ENCODE measurements at places on chromosomes 5 and 9. TPM values are rescaled to one million over a fixed set of nuclear protein-coding genes. Genes with fewer than 3 reads are reported as not detected.

KCNN2 gene
- total RNA-seq: not detected

PPP2R2B gene
- total RNA-seq: not detected

SPINK14 gene
- not detected for total RNA-seq

LRRC19 gene
- not detected for total RNA-seq

GRCh38 chr5:111996574-111996973 is 239.6 kb upstream of the NREP start:
- no peak overlapping the region for H3K4me3 ChIP-seq
- H3K4me1 ChIP-seq: peaks cover 48% of the 10 kb centered on the region
- DNase-seq: no peak
- H3K27me3 ChIP-seq: no peaks in the 10 kb centered on the region
- no peaks in the 10 kb centered on the region for H3K36me3 ChIP-seq

DNA sequence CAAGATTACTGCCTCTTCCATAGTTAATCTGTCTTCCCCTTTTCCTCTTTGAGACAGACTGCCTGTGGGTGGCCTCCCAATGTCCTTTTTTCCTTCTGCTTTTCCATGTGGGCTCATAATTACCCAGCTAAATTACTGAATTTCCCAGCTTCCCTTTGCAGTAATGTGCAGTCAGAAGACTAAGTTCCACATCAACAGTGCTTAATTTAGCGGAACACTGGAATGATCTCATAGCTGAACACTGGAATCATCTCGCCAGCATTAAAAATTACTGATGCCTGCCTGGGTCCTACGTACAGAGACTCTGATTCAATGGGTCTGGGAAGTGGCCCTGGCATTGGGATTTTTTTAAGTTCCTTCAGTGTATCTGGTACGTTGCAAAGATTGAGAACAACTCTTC is 84.3 kb downstream of the DNAH5 start:
- no peak for DNase-seq
- H3K4me1 ChIP-seq: no peaks in the 10 kb centered on the region
- no peak overlapping the region for H3K4me3 ChIP-seq
- no peaks in the 10 kb centered on the region for H3K27me3 ChIP-seq

DNA sequence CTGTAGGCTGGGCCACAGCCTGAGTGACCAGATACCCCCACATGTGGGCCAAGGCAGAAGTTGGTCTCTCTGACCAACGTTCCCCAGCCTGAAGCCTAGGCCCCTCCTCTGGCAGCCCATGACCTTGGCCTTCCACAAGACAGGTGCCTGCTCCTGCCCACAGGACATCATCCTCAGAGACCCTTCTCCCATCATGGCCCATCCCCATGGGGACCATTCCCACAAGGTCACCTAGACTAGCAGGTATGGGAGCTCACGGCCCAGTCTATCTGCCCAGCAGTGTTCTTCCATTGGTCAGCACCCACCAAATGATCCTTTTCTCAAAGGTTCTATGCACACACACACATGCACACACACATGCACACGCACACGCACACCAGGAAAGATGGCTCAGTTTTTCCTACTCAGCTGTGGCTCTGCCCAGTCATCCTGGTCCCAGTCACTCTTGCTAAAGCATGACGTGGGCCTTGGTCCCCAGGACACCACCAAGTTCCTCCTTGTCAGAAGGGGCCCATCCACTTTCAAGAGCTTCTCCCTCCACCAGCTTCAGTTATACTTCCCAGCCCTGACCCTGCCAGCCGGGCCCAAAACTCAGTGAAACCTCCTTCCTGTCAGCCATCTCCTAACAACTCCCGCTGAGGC is 65.4 kb downstream of the PAX5 start:
- no peak for DNase-seq
- H3K27me3 ChIP-seq: peaks cover 7% of the 10 kb centered on the region
- H3K4me3 ChIP-seq: no peak overlapping the region
- no peaks in the 10 kb centered on the region for H3K36me3 ChIP-seq

DNA sequence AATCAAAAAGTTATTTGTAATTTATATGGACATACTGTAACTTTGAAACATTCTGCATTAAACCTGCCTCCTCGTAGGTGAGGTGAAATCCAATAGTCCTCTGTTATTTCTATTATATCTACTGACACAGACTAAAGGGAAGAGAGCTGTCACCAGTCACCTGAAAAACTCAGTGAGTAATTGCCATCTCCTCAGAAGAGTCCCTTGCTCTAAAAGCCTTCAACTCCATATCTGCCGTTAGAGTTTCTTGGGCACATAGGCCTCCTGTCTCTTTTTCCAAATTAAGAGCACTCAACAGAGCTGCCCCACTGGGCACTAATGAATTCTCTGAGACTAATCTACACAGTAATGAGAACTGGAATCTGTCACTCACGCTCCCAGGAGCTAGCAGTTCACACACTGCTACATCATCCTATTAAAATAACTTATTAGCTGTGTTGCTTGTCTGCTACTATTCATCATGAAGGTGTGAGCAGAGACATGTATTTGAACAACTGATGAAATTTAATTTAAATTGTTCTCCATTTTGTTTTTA is 67.3 kb upstream of the VCAN start:
- H3K4me1 ChIP-seq: no peaks in the 10 kb centered on the region
- no peak overlapping the region for H3K27ac ChIP-seq
- no peaks in the 10 kb centered on the region for H3K36me3 ChIP-seq
- no peak for DNase-seq

DNA sequence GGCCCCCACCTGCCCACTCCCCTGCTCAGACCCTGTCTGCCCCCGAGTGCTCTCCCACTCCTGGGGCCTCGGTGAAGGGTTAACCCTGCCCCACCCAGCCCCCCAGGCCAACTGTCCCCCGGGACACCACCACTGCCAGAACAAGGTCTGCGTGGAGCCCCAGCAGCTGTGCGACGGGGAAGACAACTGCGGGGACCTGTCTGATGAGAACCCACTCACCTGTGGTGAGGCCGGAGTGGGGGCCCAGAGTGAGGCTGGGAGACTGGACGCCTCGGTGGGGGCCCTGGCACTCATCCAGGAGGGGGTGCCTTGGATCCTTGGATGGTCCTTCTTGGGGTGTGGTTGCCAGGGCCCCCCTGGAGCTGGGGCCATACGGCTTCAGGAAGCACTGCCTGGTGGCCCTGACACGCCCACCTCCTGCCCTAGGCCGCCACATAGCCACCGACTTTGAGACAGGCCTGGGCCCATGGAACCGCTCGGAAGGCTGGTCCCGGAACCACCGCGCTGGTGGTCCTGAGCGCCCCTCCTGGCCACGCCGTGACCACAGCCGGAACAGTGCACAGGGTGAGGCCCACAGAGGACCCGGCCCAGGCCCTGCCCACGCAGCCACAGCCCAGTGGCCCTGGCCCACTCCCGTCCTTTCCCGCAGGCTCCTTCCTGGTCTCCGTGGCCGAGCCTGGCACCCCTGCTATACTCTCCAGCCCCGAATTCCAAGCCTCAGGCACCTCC is 2.1 kb downstream of the MAMDC4 start:
- H3K27me3 ChIP-seq: no peaks in the 10 kb centered on the region
- no peak overlapping the region for H3K27ac ChIP-seq
- H3K4me3 ChIP-seq: no peak overlapping the region
- H3K4me1 ChIP-seq: no peaks in the 10 kb centered on the region

DNA sequence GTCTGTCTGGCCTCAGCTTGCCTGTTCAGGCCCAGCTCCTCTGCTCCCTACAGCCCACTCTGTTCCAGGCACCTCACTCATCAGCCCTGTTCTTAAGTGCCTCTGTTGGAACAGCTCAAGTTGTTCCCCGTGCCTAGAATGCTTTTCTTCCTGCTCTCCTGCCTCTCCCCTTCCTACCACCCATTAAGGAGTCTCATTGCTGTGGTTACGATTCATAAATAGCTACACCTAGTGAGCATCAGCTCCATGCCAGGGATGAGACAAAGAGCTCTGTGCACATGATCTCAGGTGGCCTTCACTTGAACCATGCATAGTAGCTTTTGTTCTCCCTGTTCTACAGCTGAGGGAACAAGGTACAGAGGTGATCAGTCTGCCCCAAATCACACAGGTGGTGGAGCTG is 54.3 kb downstream of the PSD2 start:
- H3K27me3 ChIP-seq: peaks cover 21% of the 10 kb centered on the region
- no peaks in the 10 kb centered on the region for H3K4me1 ChIP-seq
- H3K4me3 ChIP-seq: no peak overlapping the region

DNA sequence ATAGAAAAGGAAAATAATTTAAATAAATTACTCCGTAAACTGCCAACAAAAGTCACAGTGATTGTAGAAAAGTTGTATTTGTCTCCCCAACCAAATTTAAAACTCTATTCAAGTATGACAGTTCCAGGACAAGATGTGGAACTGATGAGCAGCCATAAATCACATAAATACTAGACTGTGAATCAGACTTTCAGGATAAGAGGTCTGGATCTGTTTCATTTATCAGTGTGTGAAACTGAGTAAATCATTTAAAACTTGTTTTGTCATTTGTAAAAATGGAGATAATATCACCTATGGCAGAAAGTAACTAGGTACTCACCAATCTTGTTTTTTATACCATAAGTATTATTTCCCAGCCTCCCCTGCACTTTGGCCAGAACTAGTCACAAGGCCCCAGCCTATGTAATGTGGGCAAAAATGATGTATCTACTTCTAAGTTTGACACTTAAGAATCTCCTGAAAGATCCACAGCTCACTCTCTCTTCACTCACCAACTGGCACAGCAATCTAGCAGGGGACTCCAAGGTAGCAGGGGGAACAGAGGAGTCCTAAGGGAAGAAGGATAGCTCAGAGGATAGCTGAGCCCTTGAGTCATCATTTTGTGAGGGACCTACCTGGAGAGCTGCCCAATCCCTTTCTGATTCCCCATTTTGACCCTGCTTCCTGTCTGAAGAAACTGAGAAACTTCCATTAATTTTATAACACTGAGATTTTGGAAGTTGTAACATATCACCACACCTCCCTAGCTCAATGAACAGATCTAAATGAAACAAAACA is 31.6 kb downstream of the TMEM161B start:
- no peaks in the 10 kb centered on the region for H3K36me3 ChIP-seq
- peaks cover 7% of the 10 kb centered on the region for H3K4me1 ChIP-seq
- no peak overlapping the region for H3K4me3 ChIP-seq
- no peak overlapping the region for H3K27ac ChIP-seq
- H3K27me3 ChIP-seq: no peaks in the 10 kb centered on the region

DNA sequence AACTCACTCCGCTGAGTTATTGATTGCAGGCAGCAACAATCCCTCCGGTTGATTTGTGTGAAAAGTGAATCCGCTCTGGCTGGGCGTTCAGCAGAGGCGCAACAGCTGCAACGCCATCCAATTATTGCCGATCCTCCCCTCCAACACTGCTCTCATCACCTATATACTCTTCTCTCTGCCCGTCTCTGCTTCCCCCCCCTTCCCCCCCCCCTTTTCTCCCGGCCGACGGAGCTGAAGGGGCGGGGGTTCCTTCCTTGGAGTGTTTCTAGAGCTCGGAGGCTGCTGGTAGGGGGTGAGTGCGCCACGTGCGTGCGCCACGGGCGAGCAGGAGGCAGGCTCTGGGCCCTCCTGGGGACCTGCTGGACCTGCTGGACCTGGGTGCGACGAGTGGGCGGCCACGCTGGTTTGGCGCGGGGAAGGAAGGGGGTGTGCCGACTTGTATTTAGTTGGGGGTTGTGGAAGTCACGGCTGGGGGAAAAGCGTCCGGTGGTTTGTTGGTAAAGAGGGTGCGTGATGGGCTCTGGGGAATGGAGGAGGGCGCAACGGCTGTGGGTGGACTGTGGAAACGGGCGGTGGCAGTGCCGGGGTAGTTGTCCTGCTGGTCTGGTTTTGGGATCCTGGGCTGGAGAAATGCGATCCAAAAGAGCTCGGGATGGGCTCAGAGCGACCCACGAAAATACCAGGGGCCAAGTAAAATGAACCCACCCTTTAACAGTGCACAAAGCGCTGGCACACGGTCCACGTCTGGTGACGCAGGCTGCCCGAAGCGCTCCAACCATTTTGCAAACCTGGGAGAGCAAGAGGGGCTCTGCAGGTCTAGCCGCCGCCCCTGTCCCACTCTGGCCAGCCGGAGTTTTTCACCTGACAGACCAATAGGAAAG is 6.4 kb upstream of the MEF2C start:
- peaks cover 14% of the 10 kb centered on the region for H3K4me1 ChIP-seq
- DNase-seq: peak; percentile 53
- H3K27me3 ChIP-seq: no peaks in the 10 kb centered on the region
- peak overlapping the region; percentile 86 for H3K4me3 ChIP-seq

DNA sequence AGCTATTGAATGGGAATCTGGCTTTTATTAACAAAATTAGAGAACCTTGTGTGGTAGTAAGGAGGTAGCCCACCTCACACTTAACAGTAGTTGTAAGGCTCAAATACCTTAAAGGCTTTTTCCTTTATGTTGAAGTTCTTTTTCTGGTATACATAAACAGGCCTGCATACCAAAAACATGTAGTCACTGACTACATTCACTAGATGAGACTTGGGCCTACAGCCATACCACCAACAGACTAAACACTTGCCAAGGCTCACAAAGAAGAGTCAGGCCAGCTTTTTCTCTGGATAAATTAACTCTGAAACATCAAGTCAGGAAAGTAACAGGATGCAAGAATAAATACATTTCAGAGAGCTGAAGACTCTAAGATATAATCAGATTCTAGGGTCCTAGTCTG is 78.6 kb upstream of the MPDZ start:
- no peak overlapping the region for H3K4me3 ChIP-seq
- peaks cover 42% of the 10 kb centered on the region for H3K4me1 ChIP-seq

- H3K4me1 ChIP-seq: no peaks in the 10 kb centered on the region
- H3K36me3 ChIP-seq: no peaks in the 10 kb centered on the region
- no peak for DNase-seq
- peaks cover 14% of the 10 kb centered on the region for H3K27me3 ChIP-seq
Observed at GRCh38 chr5:140622301-140622700, 10.7 kb downstream of the CD14 start.

GRCh38 chr5:570886-571285 is 41.3 kb upstream of the CEP72 start:
- H3K27me3 ChIP-seq: peaks cover 22% of the 10 kb centered on the region
- no peaks in the 10 kb centered on the region for H3K4me1 ChIP-seq
- no peak overlapping the region for H3K27ac ChIP-seq
- H3K4me3 ChIP-seq: no peak overlapping the region
- no peak for DNase-seq

DNA sequence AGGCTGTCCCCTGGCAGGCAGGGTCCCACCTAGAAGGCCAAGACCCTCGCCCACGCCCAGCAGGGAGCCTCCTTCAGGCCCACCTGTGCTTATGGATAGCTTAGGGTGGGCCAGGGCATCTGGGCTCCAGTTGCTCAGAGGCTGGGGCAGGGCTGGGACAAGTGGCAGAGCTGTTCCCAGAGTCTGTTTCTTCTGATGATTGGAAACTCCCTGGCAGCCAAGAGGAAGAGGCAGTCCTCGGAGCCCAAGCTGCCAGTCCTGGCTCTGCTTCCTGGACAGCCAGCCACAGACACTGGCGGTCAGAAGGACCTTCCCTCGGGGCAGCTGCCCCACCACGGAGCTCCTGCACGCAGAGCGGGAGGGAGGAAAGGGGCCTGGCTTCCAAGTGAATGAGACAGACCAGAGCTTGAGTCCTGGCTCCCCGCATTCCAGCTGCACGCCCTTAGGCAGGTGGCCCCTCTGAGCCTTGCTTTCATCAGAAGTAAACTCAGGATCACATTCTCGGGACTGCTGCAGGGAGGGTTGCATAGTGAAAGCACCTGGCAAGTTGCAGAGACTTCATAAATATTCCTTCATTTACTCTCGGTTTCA is 37.9 kb upstream of the GABRP start:
- H3K27me3 ChIP-seq: peaks cover 13% of the 10 kb centered on the region
- no peak overlapping the region for H3K27ac ChIP-seq
- H3K36me3 ChIP-seq: no peaks in the 10 kb centered on the region
- DNase-seq: peak; percentile 38
- H3K4me3 ChIP-seq: no peak overlapping the region

GRCh38 chr5:78287833-78288232 is 6.7 kb downstream of the AP3B1 start:
- H3K4me1 ChIP-seq: peaks cover 36% of the 10 kb centered on the region
- DNase-seq: peak; percentile 94
- H3K36me3 ChIP-seq: no peaks in the 10 kb centered on the region
- peak overlapping the region; percentile 64 for H3K4me3 ChIP-seq

Data from GM23248 (cell line).